Activated T-cell treated with anti-CD3 and anti-CD28 coated beads, Interleukin-2, amount 50 U/mL, for 48 hours (primary cell): ENCODE measurements at places on chromosomes 4 and X.

- no peak for DNase-seq
Measured at GRCh38 chr4:36286481-36286871, 5.1 kb downstream of the DTHD1 start.

- DNase-seq, result no peak
Measured at GRCh38 chrX:38318196-38318595, 9.1 kb downstream of the RPGR start.

GRCh38 chrX:50815120-50815519 is 1.1 kb upstream of the SHROOM4 start:
- DNase-seq, result no peak

- DNase-seq, result no peak
Measured at GRCh38 chr4:131644619-131645018, 1504.5 kb upstream of the PCDH10 start.

DNA sequence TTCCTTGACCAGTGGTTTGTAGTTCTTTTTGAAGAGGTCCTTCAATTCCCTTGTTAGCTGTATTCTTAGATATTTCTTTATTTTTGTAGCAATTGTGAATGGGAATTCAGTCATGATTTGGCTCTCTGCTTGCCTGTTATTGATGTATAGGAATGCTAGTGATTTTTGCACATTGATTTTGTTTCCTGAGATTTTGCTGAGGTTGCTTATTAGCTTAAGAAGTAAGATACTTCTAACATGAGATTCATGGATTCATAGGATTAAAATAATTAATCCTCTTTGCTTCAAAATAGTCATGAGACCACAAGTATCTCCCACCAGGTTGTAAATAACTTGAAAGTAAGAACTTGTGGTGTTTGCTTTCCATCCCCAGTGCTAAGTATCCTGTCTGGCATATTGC is 308.9 kb downstream of the DTHD1 start:
- DNase-seq, result no peak

- no peak for DNase-seq
Measured at GRCh38 chrX:71912156-71912555, 1.5 kb downstream of the NHSL2 start.

DNA sequence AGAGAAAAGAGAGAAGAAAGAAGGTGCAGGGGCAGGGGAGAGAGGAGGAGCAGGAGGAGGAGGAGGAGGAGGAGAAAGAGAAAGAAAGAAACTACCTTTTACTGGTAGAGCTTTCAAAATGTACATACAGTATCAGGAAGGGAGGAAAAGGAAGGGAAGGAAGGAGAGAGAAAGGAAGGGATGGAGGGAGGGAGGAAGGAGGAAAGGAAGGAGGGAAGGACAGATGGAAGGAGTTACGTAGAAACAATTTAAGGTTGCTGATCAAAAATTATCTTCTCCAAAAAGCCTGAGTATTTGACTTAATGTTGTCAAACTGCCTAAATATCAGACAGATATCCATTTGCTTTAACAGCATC is 13.4 kb downstream of the TBC1D9 start:
- DNase-seq, result no peak

GRCh38 chrX:323721-324628 is 5.4 kb upstream of the GTPBP6 start:
- DNase-seq, result no peak

DNA sequence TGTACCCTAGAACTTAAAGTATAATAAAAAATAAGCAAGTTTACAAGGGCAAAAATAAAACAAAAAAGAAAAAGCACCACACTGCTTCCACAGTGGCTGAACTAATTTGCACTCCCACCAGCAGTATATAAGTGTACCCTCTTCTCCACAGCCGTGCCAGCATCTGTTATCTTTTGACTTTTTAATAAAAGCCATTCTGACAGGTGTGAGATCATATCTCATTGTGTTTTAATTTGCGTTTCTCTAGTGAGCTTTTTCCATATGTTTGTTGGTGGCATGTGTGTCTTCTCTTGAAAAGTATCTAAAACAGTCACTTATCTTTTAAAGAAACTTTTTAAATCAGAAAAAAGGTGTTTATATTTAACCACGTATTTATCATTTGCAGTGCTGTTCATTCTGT is 71.3 kb downstream of the NFKB1 start:
- no peak for DNase-seq

DNA sequence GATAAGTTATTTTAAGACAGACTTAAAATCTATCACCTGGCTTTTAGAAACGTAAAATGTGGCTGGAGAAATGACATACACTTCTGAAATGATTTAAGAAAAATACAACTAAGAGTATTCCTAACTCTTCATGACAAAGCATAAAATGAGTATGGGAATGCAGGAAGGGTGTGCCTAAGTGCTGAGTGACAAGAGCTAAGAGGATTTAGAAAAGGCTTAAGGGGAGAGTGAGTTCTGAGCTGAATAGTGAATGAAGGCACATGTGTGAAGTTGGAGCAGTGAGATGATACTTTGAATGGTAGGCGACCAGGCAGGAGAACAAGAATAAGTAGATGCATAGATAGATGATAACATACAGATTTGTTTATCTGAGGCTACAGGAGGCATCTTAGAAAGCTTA is 458.3 kb upstream of the TENM3 start:
- no peak for DNase-seq

- DNase-seq, result no peak
Measured at GRCh38 chr4:79253168-79253567, 72.7 kb downstream of the NAA11 start.

- DNase-seq, result no peak
Measured at GRCh38 chr4:3801931-3802550, 35.9 kb downstream of the ADRA2C start.

- DNase-seq, result no peak
Measured at GRCh38 chr4:110543577-110543976, 67.6 kb downstream of the ENPEP start.

DNA sequence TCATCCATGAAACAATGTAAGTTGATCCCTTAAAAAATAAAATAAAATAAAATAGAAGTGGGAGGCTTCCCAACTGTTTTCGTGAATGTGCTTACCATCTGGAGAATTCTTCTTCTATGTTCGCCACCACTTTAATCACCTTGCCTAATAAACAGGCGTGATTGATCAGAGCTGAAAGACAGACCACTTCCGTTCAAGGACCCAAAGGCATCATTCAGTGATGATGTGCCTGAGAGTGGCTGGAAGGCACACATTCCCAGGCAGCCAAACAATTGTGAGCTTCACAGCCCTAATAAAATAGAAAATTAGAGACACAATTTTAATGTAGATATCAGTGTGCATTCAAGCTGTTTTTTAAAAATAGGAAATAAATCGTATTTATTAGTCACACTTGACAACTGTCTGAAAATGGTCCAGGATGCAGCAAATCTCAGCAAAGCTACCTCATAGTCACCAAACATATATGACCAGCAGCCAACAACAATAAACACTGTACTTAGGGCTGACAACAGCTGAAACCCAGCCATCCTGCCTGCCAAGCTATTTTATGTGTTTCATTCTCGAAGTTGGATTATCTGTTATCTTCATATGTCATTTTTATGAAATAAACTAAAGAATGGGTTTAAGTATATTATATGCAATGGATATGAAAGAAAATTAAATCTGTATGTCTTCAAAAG is 163.2 kb upstream of the FAM9B start:
- no peak for DNase-seq

- no peak for DNase-seq
Measured at GRCh38 chr4:45985038-45985437, 138.8 kb downstream of the GABRG1 start.

DNA sequence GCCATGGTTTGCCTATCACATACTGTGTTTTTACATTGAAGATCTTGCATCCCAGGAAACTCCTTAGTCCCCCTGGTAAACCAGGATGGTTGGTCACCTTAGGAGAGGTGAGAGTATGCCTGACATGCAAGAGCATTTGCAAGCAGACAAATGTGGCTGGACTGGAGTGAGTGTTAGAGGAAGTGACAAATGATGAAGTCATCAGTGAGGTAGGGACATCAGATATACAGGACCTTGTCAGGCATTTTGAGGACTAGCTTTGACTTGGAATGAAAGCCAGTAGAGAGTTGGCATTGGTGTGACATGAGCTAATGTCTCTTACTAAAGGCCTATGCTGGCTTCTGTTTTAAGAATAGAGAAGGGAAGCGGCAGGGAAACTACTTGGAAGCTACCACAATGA is 124.9 kb downstream of the FRMPD4 start:
- no peak for DNase-seq

DNA sequence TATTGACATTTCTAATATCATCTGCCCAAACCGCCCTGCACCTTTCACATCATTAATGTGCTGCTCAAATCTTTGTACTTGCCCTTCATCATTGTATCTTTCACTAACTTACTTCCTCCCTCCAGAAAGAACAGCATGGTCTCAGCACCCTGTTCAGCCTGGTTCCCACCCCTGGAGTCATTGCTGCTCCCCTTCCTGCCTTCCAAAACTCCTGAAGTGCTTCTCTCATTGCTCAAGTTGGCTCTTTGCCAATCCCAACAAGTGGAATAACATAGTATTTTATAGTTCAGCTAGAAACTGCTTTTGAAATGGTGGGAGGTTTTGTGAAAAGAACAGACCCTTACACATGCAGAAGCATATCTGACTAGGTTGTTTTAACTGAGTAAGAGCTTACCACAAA is 14.0 kb upstream of the TTC29 start:
- no peak for DNase-seq

- no peak for DNase-seq
Measured at GRCh38 chr4:61553557-61554125, 353.5 kb downstream of the ADGRL3 start.

- no peak for DNase-seq
Measured at GRCh38 chr4:108224611-108225053, 55.9 kb upstream of the LEF1 start.

DNA sequence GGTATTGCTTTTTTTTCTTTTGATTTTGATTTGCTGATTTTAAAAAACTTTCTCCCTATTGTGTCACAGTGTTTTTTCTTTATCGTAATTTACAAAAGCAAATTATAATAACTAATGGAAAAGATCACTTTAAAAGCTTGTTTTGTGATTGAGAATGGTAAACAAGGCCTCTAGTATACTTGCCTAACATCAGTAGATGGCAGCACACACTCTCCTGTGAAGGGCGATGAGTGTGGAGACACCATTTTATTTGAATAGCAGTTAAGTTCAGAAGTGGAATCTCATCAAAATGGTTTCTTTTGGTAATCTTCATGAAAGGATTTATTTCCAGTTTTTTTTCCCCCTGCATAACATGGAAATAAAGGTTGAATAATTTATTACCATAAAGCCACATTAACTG is 72.3 kb downstream of the PAK3 start:
- no peak for DNase-seq

DNA sequence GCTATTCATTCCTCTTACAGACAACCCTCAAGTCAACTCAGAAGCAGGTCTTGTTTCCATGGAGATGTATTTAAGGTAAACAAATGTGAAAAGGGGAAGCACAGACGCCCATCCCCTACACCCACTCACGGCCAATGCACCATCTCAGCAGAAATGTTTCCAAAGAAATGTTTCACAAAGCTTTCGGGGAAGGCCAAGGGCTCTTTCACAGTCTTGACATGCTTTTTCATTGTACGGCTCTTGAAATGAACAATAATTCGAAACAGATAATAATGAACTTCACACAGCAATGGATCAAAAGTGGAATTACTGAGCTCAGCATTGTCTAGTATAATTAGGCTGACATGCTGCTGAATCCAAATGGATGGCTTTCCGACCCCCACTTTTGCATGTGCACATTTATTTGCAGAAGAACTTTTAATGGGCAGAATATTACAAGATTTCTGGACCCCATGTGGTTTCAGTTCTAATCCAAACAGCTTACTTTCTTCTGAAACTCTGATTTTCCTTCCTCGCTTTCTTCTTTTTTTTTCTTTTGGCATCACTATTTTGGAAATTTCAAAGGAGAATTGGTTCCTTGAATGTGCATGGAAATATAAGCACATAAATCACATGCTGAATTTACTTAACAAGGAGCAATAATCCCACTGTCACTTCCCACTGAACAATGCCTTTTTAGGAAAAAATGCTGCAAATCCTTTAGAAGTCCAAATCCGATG is 160.9 kb downstream of the SMIM20 start:
- DNase-seq, result peak; percentile 81

- no peak for DNase-seq
Measured at GRCh38 chrX:74160816-74161215, 143.2 kb upstream of the ZCCHC13 start.

DNA sequence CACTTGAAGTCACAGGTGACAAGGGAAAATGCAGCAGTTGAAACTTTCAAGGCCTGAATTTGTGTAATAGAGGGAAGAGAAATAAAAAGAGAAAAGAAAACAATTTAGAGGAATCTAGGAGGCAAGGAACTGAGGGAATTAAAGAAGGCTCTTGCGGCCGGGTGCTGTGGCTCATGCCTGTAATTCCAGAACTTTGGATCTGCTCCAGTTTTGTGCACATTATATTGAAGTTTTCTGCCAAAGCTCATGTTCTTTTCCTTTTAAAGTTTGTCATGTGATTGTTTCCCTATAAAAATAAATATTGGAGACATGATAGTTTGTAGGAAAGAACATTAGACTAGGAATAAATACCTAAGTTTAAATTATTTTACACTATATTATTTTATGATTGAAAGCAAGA is 433.9 kb upstream of the CPEB2 start:
- no peak for DNase-seq

GRCh38 chr4:106676173-106676921 is 307.8 kb upstream of the GIMD1 start:
- DNase-seq, result no peak

GRCh38 chr4:88841635-88842034 is 144.0 kb upstream of the NAP1L5 start:
- DNase-seq, result no peak

GRCh38 chr4:185534511-185534865 is 819 bp downstream of the PDLIM3 start:
- no peak for DNase-seq

- no peak for DNase-seq
Measured at GRCh38 chr4:122107680-122108079, 44.5 kb upstream of the BLTP1 start.

DNA sequence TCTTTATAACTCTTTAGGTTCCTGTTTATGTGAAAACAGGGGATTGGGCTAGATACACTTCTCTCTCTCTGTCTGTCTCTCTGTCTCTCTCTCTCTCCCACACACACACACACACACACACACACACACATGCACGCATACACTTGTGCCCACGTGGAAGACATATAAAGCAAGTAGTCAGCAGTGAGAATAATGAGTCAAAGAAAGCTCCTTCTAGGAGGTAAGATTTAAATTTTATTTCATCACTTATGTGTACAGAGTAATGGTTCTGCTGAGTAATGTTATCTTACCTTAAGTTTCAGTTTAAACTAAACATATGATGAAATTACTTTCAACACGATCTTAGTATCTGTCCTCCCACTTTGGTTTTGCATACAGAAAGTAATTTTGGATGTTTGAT is 243.0 kb upstream of the TEX13A start:
- DNase-seq, result no peak

GRCh38 chrX:9205599-9206223 is 171.8 kb upstream of the FAM9B start:
- DNase-seq, result no peak
